ENCODE measurements at places on chromosomes 1 and 21.

- no peak for DNase-seq
Measured at GRCh38 chr21:22174746-22175145, 1176.5 kb downstream of the NCAM2 start.

DNA sequence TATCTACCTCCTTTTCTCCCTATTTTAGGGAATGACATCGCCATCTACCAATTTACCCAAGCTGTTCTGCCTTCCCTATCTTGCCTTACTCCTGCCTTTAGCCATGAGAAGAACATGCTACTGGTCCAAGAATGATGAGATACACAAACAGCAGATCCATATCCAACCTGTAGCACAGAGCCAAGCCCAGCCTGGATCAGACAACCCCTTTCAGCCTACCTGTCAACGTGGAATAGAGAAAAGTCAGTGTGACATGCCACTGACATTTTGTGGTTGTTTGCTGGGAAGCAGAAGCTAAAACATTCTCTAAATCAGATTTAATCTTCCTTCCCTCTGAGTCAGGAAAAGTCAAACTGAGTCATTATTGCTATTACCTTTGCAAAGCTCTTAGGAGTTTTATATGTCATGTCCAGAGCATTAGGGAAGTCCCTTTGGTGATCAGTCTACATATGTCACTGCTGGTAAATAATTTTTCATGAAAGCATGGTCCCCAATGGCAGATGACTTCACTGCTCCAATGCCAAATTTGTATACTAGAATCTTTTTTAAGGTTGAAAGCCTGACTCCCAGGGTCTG is 143.1 kb downstream of the TPR start:
- DNase-seq: no peak

DNA sequence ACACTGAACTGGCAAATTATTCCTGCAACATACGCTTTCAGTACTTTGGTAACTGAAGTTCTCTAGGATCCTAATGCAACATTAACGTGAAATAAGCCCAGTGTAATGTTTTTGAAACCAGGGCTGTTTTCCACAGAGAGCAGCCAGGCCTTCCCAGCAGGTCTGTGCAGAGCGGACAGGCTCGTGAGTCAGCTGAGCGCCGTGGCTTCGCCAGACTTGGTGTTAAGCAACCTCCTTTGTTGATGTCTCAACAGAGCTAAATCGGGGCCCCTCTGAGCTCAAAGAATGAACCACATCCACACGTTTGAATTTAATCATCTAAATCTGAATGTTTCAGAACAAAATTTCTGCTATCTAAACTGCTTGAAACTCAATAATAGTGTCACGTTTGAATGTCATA is 181.8 kb upstream of the FMN2 start:
- no peak for DNase-seq

GRCh38 chr1:211549092-211549711 is 29.8 kb downstream of the SLC30A1 start:
- DNase-seq: no peak

GRCh38 chr1:153545067-153546055 is at the start of gene S100A4:
Gene S100A4 (minus strand): TSS chr1:153545806. CDS start chr1:153544794, 1,012 bp downstream.
- peak; percentile 97 for DNase-seq

DNA sequence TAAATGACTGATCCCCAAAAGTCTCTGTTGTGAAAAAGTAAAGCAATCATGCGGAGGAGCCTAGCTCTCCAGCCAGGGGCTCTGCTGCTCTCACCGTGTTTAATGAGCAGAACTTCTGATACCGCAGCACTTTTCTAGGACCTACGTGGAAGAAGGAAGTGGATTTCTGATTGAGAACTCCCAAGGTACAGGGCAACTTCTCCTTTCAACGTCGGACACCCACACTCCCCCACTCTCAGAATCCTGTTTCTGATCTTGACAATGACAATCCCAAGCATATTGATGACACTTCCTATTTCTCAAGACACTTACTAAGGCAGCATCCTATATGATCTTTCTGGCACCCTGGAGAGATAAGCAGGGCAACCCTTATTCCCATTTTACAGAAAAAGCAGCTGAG is 78.4 kb downstream of the PROX1 start:
- no peak for DNase-seq

GRCh38 chr1:212514056-212514614 is 81.4 kb downstream of the NENF start:
- peak; percentile 89 for DNase-seq

- DNase-seq: no peak
Measured at GRCh38 chr1:112761714-112762480, 46.8 kb upstream of the PPM1J start.
